Naive B cell (primary cell): ENCODE measurements at places on chromosomes 16 and 17. TPM values are rescaled to one million over a fixed set of nuclear protein-coding genes. Genes with fewer than 3 reads are reported as not detected.

Gene CACNA1H
- polyA plus RNA-seq = not detected

Gene CTRB2
- polyA plus RNA-seq = not detected

Gene NXN
- polyA plus RNA-seq = not detected

Gene KRTAP9-8
- not detected for polyA plus RNA-seq

Gene KCNG4
- polyA plus RNA-seq = not detected

Gene PNMT
- not detected for polyA plus RNA-seq

Gene SOX15
- polyA plus RNA-seq = not detected

Gene TP53TG3C
- not detected for polyA plus RNA-seq

Gene CDC6
- polyA plus RNA-seq = 0.25 TPM

Gene ASPA
- not detected for polyA plus RNA-seq

Gene ESRP2
- polyA plus RNA-seq = 0.87 TPM

Gene ITGA2B
- polyA plus RNA-seq = 2.9 TPM

Gene TP53TG3D
- 0.68 TPM for polyA plus RNA-seq

Gene SLC5A10
- 0.06 TPM for polyA plus RNA-seq

Gene CSH1
- polyA plus RNA-seq = not detected
